Activated naive CD8-positive, alpha-beta T cell treated with anti-CD3 and anti-CD28 coated beads for 36 hours (primary cell): ENCODE measurements at places on chromosomes 6 and 20. TPM values are rescaled to one million over a fixed set of nuclear protein-coding genes. Genes with fewer than 3 reads are reported as not detected.

SCRT2 gene
- total RNA-seq: not detected

CNR1 gene
- total RNA-seq: not detected

HAO1 gene
- total RNA-seq: not detected

SEL1L2 gene
- total RNA-seq: not detected

DNA sequence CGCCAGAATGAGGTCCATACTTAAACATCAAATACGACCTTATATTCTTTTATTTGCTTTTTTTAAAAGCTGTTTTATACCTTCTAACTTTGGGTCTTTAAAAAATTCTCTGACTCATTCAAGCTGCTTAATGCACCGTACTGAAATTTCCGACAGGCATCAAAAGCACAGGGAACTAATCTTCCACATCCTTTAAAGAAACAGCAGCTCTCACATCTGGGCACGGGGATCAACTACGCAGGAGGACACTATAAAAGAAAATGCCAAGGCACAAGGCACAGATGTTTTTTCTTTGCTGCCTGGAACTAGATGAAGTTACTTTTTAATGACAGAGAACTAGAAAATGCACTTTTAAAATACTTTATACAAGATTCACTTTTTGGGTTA is 112.4 kb upstream of the ARG1 start:
- no peak overlapping the region for H3K4me3 ChIP-seq
- peaks cover 5% of the 10 kb centered on the region for H3K4me1 ChIP-seq
- no peaks in the 10 kb centered on the region for H3K36me3 ChIP-seq
- no peak for DNase-seq
- H3K27ac ChIP-seq: no peak overlapping the region
- H3K27me3 ChIP-seq: no peaks in the 10 kb centered on the region

DNA sequence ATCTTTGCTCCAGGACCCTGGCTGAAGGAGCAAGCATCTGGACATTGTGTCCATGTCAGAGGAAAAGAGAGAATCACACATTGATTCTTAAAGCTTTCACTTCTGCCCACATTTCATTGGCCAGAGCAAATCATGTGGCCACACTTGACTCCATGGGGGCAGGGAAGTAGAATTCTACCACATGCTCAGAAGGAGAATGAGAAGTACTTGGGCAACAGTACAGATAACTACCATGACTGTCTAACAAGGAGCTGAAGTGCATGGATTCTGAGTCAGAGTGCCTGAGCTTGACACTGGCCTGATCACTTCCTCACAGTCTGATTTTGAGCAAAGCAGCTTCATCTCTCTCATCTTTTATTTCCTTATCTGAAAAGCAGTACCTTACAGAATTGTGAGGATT is 38.6 kb downstream of the GHRH start:
- H3K27ac ChIP-seq: no peak overlapping the region
- H3K27me3 ChIP-seq: no peaks in the 10 kb centered on the region
- H3K4me1 ChIP-seq: no peaks in the 10 kb centered on the region
- peaks cover 20% of the 10 kb centered on the region for H3K36me3 ChIP-seq
- DNase-seq: no peak
- no peak overlapping the region for H3K4me3 ChIP-seq

- no peaks in the 10 kb centered on the region for H3K27me3 ChIP-seq
- peaks cover 88% of the 10 kb centered on the region for H3K4me1 ChIP-seq
- peak overlapping the region; percentile 93 for H3K27ac ChIP-seq
- peaks cover 73% of the 10 kb centered on the region for H3K36me3 ChIP-seq
- H3K4me3 ChIP-seq: no peak overlapping the region
- no peak for DNase-seq
These were observed 134.6 kb upstream of the NEDD9 start for GRCh38 chr6:11366934-11367637.

GRCh38 chr6:34414999-34415858 is 10.6 kb downstream of the RPS10 start:
- H3K4me3 ChIP-seq: no peak overlapping the region
- peaks cover 44% of the 10 kb centered on the region for H3K36me3 ChIP-seq
- peak overlapping the region; percentile 16 for H3K27ac ChIP-seq
- H3K4me1 ChIP-seq: peaks cover 33% of the 10 kb centered on the region
- no peaks in the 10 kb centered on the region for H3K27me3 ChIP-seq
- no peak for DNase-seq

DNA sequence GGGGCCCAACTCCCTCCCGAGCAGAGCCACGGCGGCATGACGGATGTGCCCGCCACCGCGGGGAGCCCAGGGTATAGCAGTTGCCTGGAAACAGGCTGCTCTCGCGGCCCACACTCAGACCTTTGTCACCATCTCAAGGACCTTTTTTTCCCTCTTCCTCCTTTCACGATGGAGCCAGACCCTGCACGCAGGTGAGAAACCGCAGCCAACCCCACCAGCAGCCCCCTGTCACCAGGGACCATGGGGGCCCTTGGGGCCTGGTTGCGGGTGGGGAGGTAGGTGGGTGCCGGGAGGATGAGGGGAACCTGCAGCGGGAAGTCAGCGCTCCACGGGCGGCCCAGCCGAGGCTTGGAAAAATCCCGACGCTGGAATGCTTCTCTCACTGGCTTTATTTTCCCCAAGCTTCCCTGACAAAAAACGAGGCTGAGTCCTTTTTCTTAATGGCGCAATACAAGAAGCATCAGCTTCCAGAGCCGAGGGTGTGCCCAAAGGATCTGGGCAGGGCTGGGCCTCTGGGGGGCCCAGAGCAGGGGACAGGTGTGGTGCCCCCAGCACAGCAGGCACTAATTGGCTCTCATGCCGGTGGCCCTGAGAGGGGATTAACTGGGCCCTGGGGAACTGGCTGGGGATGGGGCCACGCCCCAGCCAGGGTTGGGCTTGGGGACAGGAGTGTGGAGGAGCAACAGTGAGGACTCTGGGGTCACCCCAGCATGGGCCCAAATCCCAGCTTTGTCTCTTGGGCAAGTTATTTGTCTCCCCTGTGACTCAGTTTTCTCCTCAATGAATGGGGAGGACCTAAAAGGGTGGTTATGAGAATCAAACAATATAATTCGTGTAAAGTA is 23.9 kb downstream of the NOL4L start:
- H3K4me3 ChIP-seq: peak overlapping the region; percentile 56
- peaks cover 2% of the 10 kb centered on the region for H3K36me3 ChIP-seq
- H3K4me1 ChIP-seq: peaks cover 43% of the 10 kb centered on the region
- H3K27ac ChIP-seq: peak overlapping the region; percentile 76
- peak; percentile 61 for DNase-seq

DNA sequence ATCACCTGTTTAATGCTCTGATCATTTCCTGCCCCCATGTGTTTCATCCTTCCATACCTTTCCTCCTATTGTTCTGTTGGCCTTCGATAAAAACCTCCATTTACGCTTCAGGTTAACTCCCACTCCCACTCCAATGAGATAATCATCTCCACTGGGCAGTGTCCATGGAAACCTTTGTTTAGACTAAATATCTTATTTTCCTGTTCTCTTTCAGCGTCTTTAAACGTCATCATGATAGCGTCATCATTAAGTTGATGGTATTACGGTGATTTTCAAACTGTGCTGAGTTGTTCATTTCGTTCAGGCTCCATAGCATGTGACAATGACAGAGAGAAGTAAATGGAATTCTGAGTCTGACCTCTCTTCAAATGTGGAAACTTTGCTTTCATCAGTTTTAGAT is 970.5 kb upstream of the SLC35B3 start:
- no peaks in the 10 kb centered on the region for H3K27me3 ChIP-seq
- H3K4me1 ChIP-seq: no peaks in the 10 kb centered on the region
- no peaks in the 10 kb centered on the region for H3K36me3 ChIP-seq
- H3K27ac ChIP-seq: no peak overlapping the region
- H3K4me3 ChIP-seq: no peak overlapping the region
- no peak for DNase-seq

DNA sequence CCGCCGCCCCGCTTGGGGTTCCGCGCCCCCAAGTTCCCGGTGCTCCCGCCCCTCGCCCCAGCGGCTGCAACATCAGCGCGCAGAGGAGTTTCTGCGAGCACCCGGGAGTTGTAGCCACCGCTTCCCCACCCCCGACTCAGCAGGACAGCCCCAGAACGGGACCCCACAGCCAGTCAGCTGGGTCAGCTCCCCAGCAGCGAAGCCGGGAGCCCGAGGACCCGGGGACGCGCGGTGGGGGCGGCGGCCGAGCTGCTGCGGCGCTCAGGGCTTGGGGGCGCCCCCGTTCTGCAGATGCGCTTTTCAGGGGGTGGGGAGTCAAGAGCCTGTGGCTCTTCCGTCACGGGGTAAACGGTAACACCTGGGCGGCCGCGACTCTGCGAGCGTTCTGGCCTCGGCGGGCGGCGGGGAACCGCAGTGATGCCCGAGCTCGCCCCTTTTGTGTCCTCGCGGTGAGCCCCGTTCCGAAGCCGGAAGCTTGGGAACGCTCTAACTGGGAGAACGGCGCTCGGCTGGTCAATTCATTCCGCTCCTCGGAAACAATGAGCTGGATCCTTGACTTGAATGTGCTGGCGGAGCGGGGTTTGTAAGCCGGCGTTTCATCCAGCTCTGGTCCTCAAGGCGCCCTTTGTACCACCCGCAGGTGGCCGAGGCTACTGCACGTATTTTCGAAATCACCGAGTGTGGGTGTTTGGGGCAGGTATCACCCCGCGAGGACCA is 774 bp downstream of the PLEKHG1 start:
- H3K27me3 ChIP-seq: peaks cover 63% of the 10 kb centered on the region
- peak overlapping the region; percentile 84 for H3K27ac ChIP-seq
- DNase-seq: peak; percentile 72
- peaks cover 19% of the 10 kb centered on the region for H3K4me1 ChIP-seq
- H3K36me3 ChIP-seq: no peaks in the 10 kb centered on the region

- DNase-seq: no peak
- H3K27ac ChIP-seq: no peak overlapping the region
- H3K4me1 ChIP-seq: no peaks in the 10 kb centered on the region
- H3K4me3 ChIP-seq: no peak overlapping the region
These were observed 441.3 kb upstream of the RGS17 start for GRCh38 chr6:153572371-153572770.

DNA sequence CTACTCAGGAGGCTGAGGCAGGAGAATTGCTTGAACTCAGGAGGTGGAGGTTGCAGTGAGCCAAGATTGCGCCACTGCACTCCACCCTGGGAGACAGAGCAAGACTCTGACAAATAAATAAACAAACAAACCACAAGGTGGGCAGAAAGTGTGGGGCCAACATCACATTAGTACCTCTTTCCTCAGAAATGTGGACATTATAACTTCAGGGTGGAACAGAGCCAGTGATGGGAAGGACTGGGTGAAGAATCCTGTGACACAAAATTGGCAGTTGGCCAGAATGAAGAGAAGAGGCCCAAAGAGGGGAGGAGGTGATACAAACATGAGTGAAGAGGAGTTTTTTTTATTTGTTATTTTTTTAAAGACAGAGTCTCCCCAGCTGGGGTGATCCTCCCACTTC is 50.6 kb downstream of the NUP153 start:
- no peaks in the 10 kb centered on the region for H3K27me3 ChIP-seq
- peak overlapping the region; percentile 29 for H3K4me3 ChIP-seq
- DNase-seq: no peak
- H3K4me1 ChIP-seq: peaks cover 24% of the 10 kb centered on the region
- no peak overlapping the region for H3K27ac ChIP-seq
- peaks cover 51% of the 10 kb centered on the region for H3K36me3 ChIP-seq

GRCh38 chr6:55668591-55668990 is 89.6 kb upstream of the HMGCLL1 start:
- no peaks in the 10 kb centered on the region for H3K27me3 ChIP-seq
- no peaks in the 10 kb centered on the region for H3K36me3 ChIP-seq
- H3K4me1 ChIP-seq: no peaks in the 10 kb centered on the region
- no peak overlapping the region for H3K27ac ChIP-seq
- DNase-seq: no peak

GRCh38 chr6:16849280-16849987 is 88.2 kb upstream of the ATXN1 start:
- no peaks in the 10 kb centered on the region for H3K36me3 ChIP-seq
- H3K27me3 ChIP-seq: peaks cover 48% of the 10 kb centered on the region
- H3K4me3 ChIP-seq: no peak overlapping the region
- no peak for DNase-seq
- no peak overlapping the region for H3K27ac ChIP-seq
